ENCODE measurements at places on chromosomes 3 and 15.

DNA sequence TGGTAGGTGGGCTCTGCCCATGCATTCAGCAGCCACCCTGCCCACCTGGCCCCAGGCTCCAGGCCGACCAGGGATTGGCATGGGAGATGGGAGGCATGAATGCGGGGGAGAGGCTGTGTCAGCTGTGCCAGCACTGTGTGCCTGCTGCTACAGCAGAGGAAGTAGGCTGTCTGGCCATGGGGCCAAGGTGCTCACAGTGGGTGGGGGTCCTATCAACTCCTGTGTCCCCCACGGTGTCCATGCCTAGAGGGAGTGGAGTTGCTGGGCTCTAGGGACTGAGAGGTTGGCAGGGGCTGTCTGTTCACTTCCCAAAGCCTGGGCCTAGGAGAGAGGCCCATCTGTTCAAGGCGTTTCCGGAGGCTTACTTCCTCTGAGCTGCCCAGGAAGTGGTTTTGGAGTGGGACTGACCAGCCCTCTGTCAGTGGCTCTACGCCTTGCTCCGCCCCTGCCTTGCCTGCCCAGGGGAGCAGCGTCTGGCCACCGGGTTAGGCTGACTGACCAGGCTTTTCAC is 5.8 kb downstream of the PRKCD start:
- DNase-seq = no peak

DNA sequence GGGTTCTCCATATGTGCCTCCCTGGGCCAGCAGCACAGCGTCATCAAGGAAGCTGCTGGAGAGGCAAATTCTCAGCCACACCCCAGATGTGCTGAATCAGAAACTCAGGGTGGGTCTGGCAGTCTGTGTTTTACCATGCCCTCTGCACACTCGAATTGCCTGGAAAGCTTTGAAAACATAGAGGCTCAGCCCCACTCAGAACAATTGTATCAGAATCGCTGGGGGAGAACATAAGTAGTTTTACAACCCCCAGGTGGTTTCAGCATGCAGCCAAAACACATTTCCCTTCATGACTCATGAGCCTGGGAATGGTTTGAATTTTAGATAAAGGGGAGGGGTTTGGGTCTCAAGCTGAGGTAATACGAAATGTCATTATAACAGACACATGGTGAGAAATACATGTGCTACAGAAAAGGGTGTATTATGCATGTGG is 9.6 kb downstream of the TGM4 start:
- no peak for DNase-seq

GRCh38 chr3:86950717-86951116 is 40.2 kb downstream of the VGLL3 start:
- no peak for DNase-seq

DNA sequence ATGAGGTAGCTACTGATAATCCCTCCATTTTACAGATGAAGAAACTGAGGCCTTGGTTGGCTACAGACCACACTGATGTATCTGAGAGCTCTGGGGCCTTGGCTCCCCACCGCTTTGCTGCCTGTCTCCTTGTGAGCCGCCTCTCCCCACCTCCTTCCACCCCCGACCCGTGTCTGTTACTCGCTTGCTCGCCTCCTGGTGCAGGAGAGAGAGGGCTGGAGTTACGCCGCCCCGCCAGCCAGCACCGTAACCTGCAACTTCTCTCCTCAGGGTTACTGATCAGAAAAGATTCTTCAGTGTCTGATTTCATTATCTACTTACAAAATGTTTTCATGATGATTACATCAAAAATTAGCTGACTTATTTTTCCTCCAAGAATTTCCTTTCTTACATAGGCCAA is 34.1 kb downstream of the TM2D3 start:
- DNase-seq = no peak

- no peak for DNase-seq
Measured at GRCh38 chr3:117606866-117607265, 897.3 kb downstream of the TUSC7 start.

GRCh38 chr3:69490971-69491370 is 105.1 kb upstream of the FRMD4B start:
- no peak for DNase-seq

GRCh38 chr3:187623285-187623814 is 46.8 kb downstream of the SST start:
- no peak for DNase-seq

DNA sequence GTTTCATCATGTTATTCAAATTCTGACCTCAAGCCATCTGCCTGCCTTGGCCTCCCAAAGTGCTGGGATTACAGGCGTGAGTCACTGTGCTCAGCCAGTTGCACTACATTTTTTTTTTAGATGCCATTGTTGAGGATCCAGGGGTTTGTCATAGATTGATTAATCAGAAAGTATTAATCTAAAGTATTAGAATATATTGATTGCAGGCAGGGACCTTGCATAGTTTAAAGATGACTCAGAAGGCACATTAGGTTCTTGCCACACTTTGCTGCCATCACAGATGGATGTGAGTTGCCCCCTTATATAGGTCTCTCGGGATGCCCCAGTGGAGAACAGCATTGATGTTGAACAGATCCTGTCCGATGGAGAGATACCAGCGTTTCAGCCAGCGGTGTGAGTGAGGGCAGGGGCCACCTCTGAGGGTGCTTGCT is 41.1 kb downstream of the IGF1R start:
- DNase-seq = no peak

DNA sequence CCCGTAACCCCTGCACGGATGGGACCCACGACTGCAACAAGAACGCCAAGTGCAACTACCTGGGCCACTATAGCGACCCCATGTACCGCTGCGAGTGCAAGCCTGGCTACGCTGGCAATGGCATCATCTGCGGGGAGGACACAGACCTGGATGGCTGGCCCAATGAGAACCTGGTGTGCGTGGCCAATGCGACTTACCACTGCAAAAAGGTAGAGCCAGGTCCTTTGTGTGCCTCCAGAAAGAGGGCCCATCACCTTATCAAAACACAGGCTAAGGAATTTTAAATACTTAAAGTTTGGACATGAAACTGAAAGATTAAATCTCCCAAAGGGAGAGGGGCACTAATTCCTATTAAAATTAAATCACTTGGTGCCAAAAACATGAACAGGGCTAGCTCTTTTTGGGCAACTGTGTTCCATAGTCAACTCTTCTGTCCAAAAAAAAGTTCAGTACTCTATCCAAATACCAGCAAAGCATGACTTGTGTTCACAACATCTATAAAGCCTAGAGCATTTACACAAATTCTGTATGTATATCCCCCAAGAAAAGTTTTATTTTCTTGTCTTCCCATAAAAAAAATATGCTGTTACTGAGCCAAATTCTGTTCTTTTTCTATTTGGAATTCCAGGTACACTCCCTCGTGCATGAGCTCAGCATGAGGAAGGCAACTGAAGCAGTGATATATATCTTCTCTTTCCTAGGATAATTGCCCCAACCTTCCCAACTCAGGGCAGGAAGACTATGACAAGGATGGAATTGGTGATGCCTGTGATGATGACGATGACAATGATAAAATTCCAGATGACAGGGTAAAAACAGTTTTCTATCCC is 9.2 kb downstream of the THBS1 start:
- DNase-seq = no peak

DNA sequence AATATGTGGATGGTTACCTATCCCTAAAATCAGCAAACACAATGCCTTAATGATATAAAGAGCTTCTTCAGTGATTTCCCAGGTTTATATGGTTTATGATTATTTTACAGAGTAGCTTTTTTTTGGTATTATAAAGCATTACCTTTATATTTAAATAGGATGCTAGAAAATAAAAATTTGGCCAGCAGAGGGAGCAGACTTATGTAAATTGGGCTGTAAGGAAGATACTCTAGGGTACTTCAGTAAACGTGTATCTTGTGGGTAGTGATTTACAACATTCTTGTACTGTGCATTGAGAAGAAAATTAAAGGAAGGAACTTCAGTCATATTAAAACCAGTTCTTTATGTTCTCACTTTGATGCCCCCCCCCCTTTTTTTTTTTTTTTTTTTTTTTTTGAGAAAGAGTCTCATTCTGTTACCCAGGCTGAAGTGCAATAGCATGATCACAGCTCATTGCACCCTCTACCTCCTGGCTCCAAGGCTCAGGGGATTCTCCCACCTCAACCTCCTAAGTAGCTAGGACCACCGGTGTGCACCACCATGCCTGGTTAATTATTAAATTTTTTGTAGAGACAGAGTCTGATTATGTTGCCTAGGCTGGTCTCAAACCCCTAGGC is 167.9 kb downstream of the BBX start:
- DNase-seq = peak; percentile 78

- DNase-seq = no peak
Measured at GRCh38 chr3:8311321-8311720, 190.3 kb upstream of the LMCD1 start.

- DNase-seq = no peak
Measured at GRCh38 chr3:134299185-134299887, 48.7 kb upstream of the RYK start.

GRCh38 chr15:32735989-32736700 is 18.3 kb downstream of the GREM1 start:
- DNase-seq = no peak

DNA sequence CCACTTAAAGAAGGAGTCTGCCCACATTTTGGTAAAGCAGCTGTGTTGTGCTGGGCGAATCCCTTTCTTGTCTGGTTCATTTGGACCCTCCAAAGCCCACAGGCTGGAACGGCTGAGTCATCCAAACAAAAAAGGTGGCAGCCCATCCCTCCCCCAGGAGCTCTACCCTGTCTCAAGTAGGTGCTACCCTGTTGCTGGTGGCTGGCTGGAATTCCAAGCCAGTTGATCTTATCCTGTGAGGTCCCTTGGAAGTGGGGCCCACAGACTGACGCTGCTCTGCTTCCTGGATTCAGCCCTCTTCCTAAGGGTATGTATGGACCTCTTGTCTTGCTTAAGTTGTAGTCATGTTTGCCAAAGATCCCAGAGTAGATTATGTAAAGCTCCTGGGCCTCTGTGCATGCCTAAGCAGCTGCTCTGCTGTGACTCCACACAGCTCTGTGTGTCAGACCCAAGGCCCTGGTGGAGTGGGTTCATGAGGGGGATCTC is 44.5 kb downstream of the CCR1 start:
- DNase-seq = no peak

- no peak for DNase-seq
Measured at GRCh38 chr15:29064290-29064689, 178.5 kb downstream of the APBA2 start.

- no peak for DNase-seq
Measured at GRCh38 chr3:46971742-46972141, 4.8 kb downstream of the CCDC12 start.

DNA sequence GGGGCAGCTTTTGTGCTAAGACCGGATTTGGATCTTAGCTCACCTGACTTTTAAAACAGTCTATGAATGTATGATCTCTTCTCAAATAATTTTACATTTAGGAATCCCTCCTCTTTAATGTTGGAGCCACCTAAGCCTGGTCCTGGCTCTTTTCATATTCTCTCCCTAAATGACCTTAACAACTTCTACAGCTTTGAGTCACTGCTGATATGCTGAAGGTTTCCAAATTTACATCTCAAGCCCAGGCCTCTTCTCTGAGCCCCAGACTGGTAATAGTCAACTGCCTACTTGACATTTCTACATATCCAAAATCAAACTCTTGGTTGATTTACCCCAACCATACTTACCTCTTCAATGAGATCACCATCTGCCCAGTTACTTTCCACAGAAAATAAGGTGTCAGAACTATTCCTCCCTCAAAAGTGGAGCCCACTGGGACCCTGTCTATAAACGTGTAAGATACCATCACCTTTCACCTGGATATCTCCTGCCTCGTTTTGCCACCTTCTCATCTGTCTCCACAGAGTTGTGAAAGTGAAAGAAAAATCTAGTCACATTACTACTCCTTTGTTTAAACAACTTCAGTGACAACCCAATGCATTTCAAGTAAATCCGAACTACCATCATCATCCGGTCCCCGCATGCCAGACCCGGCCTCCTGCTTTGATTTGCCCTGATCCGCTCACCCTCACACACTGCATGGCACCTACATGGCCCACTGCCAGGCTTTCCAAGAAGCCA is 48.8 kb downstream of the UBP1 start:
- no peak for DNase-seq

DNA sequence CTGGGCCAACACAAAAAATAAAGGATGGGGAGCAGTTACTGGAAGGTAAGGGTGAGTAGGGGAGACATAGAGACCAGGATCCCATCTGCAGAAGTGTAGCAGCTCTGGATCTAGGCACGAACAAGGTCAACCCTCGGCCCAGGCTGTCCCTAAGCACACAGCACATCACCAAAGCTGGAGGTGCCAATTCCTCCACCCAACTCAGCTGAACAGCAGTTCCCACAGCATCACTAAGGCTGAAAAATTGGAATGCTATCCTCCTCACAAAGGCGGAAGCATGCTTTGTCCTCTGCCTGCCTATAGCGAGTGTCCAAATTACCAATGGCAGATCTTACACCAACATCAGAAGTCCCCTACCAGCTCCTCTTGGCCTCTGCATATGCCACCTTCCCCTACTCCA is 33.9 kb downstream of the OSBPL10 start:
- DNase-seq = no peak

- DNase-seq = peak; percentile 79
Measured at GRCh38 chr3:10224794-10225665, 23.2 kb upstream of the TATDN2 start.

DNA sequence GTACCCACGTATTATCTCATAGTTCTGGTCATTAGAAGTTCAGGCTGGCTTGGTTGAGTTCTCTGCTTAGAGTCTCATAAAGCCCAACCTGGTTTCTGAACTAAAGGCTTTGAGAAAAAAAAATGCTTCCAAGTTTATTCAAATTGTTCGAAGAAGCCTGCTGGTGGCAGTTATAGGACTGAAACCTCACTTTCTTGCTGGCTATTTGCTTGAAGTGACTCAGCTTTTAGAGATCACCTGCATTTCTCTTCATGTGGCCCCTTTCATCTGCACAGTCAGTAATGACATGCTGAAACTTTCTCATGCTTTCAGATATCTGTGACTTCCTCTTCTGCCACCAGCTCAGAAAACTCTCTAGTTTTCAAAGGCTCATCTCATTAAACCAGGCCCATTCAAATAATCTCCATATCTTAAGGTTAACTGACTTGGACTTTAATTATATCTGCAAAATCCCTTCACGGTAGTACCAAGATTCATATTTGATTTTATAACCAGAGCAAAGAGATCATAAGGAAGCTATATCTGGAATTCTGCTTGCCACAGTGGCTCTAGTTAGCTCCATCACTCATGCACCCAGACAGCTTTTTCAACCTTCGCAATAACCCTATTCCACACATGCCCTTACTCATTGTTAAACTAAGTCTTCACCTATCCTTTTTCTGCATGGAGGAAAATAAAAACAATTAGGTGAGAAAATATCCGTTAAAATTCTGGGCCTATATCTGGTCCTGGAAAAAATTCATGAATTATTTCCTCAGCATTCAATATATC is 433.8 kb upstream of the CBLB start:
- no peak for DNase-seq

- no peak for DNase-seq
Measured at GRCh38 chr3:3686907-3687648, 112.2 kb upstream of the LRRN1 start.

Data from NCI-H146 (cell line).